ENCODE measurements at places on chromosomes 5 and 9. TPM values are rescaled to one million over a fixed set of nuclear protein-coding genes. Genes with fewer than 3 reads are reported as not detected.

IL4 gene
- total RNA-seq: not detected

FBLL1 gene
- total RNA-seq: not detected

DNA sequence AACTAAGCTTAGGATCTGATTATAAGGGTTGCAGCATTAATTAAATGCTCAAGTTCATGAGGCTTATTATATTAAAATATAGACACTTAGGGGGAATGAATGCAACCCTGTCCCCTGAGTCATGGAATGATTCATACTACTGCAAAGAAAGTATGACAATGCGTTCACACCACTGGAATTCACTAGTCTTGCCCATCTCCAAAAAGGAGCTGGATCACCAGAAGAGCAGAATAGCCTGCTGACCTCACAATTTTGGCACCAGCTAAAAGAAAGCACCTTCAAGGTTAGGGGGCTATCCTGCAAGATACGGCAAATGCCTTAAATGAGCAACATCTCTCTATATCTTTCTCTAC is 32.0 kb upstream of the TMED7 start:
- no peak overlapping the region for H3K4me3 ChIP-seq
- no peaks in the 10 kb centered on the region for H3K27me3 ChIP-seq
- no peak for DNase-seq
- H3K4me1 ChIP-seq: no peaks in the 10 kb centered on the region
- H3K36me3 ChIP-seq: no peaks in the 10 kb centered on the region

DNA sequence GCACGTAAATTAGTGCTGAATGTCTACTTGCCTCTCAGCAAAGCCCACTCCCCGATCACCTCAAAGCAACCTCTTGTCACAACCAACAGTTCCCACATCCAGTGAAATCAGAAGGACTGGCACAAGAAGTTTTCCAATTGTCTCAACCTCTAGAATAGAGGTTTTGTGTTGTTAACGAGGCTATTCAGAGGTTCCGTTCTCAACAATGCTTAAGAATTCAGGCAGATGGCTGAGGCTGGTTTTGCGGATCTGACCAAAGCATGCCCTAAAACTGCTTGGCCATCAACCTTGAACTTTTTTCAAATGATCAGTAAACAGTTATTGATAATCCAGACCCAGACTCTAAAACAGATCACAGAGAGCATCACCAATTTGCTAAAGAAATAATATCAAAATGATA is 52.9 kb downstream of the MAPKAP1 start:
- peaks cover 3% of the 10 kb centered on the region for H3K4me1 ChIP-seq
- H3K27me3 ChIP-seq: no peaks in the 10 kb centered on the region
- no peak overlapping the region for H3K27ac ChIP-seq

DNA sequence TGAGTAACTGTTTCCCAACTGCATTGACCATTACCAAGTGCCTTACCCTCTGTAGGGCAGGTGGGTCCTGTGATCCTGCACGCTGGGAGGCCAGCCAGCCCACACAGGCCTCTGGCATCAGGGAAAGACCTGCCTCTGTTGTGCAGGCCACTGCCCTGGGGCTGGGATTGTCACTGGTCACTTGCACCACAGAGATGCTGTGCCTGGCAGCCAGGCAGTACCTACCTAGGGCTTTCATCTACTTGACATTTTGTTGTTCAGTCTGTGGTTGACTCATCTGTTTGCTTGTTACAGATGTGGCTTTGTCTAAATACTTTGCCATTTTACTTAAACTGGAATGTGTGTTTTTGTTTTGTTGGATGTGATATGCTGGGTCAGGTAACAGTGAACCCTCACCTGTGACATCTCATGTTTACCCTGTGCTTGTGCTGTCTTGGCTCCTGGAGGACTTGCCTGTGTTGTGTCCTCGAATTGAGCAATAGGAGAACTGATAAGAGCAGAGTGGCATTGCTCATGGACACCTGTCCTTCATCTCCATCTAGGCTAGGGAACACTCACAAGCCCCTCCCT is 32.8 kb downstream of the SECISBP2 start:
- no peak overlapping the region for H3K27ac ChIP-seq
- DNase-seq: no peak
- H3K27me3 ChIP-seq: no peaks in the 10 kb centered on the region
- H3K36me3 ChIP-seq: peaks cover 99% of the 10 kb centered on the region
- no peak overlapping the region for H3K4me3 ChIP-seq
- H3K4me1 ChIP-seq: no peaks in the 10 kb centered on the region

- H3K4me3 ChIP-seq: no peak overlapping the region
- H3K27me3 ChIP-seq: no peaks in the 10 kb centered on the region
- no peaks in the 10 kb centered on the region for H3K36me3 ChIP-seq
- no peak overlapping the region for H3K27ac ChIP-seq
- no peaks in the 10 kb centered on the region for H3K4me1 ChIP-seq
Observed at GRCh38 chr5:72180925-72181324, 73.7 kb downstream of the MAP1B start.

DNA sequence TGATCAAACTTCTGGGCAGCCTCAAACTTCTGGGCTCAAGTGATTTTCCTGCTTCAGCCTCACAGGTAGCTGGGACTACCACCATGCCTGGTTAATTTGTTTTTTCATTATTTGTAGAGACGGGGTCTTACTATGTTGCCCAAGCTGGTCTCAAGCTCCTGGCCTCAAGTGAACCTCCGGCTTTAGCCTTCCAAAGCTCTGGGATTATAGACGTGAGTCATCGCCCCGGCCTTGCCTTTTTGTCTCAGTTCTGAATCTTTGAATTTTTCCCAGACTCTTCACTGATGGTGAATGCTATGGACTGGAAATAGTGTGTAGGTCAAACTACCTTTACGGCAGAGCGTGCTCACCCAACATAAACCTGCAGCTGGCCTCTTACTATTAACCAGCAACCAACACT is 32.3 kb upstream of the EGFLAM start:
- H3K27me3 ChIP-seq: peaks cover 7% of the 10 kb centered on the region
- no peak overlapping the region for H3K4me3 ChIP-seq
- no peak overlapping the region for H3K27ac ChIP-seq
- no peaks in the 10 kb centered on the region for H3K36me3 ChIP-seq

DNA sequence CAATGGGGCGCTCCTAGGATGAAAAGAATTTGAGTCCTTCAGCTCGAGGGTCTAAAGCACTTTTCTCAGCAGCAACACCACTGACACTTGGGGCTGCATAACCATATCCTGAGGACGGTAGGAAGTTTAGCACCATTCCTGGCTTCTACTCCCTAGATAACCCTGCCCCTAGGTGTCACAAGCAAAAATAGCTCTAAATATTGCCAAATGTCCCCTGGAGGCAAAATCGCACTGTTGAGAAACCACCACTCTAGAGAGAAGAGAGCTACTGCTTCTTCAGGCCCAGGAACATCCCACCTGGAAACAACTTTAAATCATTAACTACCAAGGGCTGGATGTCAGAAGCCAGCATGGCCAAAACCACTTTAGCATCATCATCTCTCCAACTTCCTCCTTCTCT is 29.8 kb downstream of the MYO10 start:
- DNase-seq: no peak
- peaks cover 27% of the 10 kb centered on the region for H3K4me1 ChIP-seq
- no peaks in the 10 kb centered on the region for H3K27me3 ChIP-seq

GRCh38 chr5:33205727-33206410 is 234.9 kb upstream of the TARS1 start:
- no peak overlapping the region for H3K4me3 ChIP-seq
- no peaks in the 10 kb centered on the region for H3K27me3 ChIP-seq
- no peak overlapping the region for H3K27ac ChIP-seq
- DNase-seq: no peak

DNA sequence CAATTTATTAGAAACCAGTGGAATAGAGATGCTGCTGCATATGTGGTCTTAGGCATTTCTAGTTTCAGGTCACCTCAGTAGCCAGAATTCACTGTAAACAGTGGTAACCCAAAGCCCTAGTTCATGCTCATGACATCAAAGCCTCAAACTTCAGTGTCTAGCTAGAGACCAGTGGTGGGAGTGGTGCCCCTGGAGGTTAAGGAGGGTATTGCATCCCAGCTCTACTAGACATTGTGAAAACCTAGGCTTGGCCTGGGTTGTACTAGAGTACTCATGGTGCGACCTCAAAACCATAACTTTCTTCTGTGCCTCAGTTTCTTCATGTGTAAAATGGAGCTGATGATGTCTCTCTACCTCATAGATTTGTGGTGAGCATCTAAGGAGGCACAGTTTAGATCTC is 18.8 kb downstream of the COL5A1 start:
- H3K36me3 ChIP-seq: no peaks in the 10 kb centered on the region
- DNase-seq: no peak
- no peak overlapping the region for H3K4me3 ChIP-seq
- H3K27ac ChIP-seq: no peak overlapping the region

- no peaks in the 10 kb centered on the region for H3K27me3 ChIP-seq
- no peaks in the 10 kb centered on the region for H3K4me1 ChIP-seq
- no peak overlapping the region for H3K4me3 ChIP-seq
- no peak for DNase-seq
- H3K27ac ChIP-seq: no peak overlapping the region
Observed at GRCh38 chr9:90821697-90822096, 20.1 kb downstream of the SYK start.

GRCh38 chr5:112823656-112824055 is 37.4 kb upstream of the SRP19 start:
- no peak for DNase-seq
- H3K4me1 ChIP-seq: no peaks in the 10 kb centered on the region
- no peaks in the 10 kb centered on the region for H3K27me3 ChIP-seq

DNA sequence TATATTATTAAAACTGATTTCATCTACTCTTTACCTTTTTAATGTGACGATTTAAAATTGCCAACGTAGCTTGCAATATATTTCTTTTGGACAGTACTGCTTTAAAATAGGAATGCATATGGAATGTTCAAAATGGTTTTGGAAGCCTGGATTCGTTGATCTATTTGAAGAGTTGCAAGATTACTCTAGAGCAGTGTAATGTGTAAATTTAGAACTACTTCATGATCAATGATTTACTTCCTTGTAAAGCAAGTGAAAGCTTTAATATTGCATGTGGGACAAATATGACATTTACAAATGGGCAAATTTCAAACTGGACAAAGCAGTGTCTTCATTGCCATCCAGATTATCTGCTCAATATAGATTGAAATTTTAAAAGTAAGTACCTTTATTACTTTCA is 38.3 kb downstream of the PARP8 start:
- H3K4me1 ChIP-seq: peaks cover 4% of the 10 kb centered on the region
- DNase-seq: no peak
- H3K4me3 ChIP-seq: no peak overlapping the region

- peaks cover 8% of the 10 kb centered on the region for H3K36me3 ChIP-seq
- H3K4me3 ChIP-seq: no peak overlapping the region
- H3K4me1 ChIP-seq: no peaks in the 10 kb centered on the region
Observed at GRCh38 chr9:107480386-107480789, 9.2 kb downstream of the KLF4 start.

DNA sequence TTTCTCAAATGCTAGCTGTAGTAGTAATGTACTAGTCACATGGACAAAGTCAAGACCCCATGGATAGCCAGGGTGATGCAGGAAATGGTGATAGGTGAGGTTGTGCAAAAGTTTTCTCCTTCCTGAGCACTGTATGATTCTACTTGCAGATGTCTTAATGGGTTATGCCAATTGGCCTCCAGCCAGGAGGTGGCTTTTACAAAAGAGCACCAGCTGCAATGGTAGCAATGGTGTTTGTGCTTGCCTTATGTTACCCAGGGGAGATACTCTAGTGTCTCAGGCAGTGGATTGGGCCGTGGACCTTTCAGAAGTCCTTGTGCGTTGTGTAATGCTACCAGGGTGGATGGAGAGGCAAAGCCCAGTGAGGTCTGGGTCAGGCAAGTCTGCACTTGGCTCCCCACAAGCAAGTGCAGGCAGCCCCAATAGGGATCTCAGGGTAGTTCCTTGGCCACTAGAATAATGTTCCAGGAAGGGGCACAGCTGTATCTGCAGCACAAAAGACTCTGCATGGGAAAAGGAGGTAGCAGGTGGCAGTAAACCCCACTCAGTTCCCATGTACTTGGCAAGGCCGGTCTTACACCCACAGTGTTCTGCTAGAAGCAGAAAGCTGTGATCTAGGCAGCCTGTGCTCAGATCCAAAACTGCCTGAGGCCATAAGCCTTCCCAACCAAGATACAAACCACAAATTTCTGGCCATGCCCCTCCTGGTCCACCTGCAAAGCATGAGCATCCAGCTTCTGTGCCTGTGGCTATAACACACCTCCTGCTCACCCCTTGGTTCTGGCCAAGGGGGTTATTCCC is 46.4 kb upstream of the EDIL3 start:
- no peaks in the 10 kb centered on the region for H3K27me3 ChIP-seq
- H3K36me3 ChIP-seq: no peaks in the 10 kb centered on the region
- no peak overlapping the region for H3K27ac ChIP-seq
- no peak overlapping the region for H3K4me3 ChIP-seq

DNA sequence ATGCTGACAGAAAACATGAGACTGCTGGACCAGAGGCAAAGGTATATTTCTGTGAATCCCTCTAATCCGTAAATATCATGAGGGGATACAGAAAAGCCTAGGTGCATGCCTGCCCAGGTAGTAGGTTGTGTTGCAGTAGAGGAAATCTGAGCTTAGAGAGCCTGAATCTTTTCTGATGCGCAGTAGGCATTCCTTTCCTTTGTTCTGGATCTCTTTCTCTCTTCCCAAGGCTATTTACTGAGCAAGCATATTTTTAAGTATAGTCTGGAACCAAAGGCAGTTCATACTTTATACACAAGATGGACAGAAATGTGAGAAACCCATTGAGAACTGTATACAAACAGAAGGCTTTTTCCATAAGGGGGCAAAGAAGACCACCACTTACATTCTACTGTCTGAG is 359.3 kb downstream of the TMEM161B start:
- H3K27me3 ChIP-seq: no peaks in the 10 kb centered on the region
- H3K4me1 ChIP-seq: no peaks in the 10 kb centered on the region
- H3K36me3 ChIP-seq: no peaks in the 10 kb centered on the region
- H3K4me3 ChIP-seq: no peak overlapping the region
- no peak for DNase-seq

DNA sequence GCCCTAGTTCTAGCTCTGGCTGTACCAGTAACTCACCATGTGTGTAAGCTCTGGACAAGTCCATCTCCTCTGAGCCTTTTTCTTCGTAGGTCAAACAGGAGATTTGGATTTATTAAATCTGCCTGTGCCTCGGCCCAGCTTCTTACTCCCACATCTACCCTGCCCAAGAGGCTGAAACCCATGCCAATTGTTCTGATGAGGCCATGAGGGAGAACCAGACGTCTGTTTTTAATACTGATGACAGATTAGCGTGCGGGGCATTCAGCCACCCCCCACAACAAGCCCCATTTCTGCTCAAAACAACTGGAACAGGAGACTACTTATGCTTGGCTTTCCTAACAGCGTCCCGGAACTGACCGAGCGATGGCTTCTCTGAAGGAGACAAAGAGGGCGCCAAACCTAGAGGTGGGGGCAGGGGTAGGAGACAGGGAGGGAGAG is 81.2 kb upstream of the TRIM32 start:
- no peak overlapping the region for H3K27ac ChIP-seq
- H3K4me3 ChIP-seq: no peak overlapping the region
- no peaks in the 10 kb centered on the region for H3K27me3 ChIP-seq
- no peaks in the 10 kb centered on the region for H3K4me1 ChIP-seq
- H3K36me3 ChIP-seq: no peaks in the 10 kb centered on the region

Measured in upper lobe of right lung (tissue), 1 donor.